ENCODE measurements at places on chromosomes 13 and 19. TPM values are rescaled to one million over a fixed set of nuclear protein-coding genes. Genes with fewer than 3 reads are reported as not detected.

DNA sequence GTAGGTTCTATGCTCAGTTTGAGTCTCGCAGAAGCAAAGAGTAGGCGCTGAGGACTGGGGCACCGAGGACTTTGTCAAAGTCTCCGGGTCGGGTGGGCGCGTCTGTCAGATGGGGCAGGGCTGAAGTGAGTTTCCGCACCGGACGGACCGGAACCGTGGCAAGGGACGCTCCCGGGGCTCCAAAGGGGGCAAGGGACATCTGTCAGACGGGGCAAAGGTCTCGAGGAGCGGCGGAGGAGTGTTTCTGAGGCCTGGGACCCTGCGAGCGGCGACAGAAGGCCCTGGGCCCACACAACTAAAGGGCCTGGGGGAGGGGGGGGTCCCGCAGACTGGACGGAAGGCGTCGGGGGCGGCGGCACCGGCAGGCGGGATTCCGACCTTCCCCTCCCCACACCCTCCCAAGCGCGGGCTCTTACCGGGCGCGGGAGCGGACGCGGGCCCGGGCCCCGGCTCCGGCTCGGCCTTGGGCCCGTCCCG lies 13.3 kb upstream of the AKAP8L start:
- no peak for DNase-seq

- DNase-seq, result no peak
These were observed 90.6 kb downstream of the TEX26 start for GRCh38 chr13:31022928-31023530.

DNA sequence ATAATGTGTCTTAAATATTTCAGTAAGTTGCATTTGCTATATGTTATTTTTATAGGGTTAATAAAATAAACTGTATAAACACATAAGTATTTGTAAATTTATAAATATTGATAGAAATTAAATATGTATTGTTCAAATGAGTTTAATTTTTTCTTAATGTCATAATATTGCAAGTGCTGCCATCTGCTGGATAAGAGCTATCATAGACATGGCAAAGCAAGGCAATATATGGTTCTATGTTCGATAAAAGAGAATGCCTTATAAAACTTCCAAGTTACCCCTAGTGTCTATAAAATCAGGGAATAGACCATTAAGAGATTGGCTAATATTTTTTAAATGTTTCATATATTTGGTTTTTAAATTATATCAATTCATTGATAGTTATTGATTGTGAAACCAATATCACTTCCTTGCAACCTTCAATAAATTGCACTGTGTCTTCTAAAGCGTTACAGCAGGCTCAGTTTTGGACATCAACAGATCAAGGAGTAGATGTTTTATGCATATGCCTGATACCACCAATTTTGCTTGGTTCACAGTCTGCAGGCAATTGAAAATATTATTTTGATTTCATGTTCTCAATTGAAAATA lies 29.0 kb upstream of the SLITRK6 start:
- no peak for DNase-seq

GRCh38 chr19:19064098-19064722 lies 416 bp downstream of the SLC25A42 start:
- DNase-seq, result no peak

DNA sequence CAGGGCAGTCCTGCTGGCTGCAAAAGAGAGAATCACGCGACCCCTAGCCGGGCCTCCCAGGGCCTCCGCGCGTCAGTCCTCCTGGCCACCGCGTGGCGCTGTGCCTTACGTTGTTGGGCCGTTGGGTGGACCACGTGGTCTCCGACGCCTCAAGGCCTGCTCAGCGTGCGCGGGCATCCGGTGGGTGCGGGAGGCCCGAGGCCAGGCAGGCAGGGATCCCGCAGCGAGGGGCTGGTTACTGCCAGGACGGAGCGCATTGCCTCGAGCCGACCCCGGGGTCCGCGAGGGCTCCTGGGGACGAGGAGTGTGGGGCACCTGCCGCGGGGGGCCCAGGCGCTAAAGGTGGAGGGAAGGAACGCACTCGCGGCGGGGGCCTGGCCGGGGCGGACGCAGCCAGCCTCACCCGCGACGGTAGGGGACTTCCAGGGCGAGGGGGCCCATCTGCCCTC lies at the start of gene TDRD12:
Gene TDRD12, plus strand, starts transcription at position 157 of the 449 bp plus-strand sequence. CDS start 306 bp downstream, outside the sequence.
- DNase-seq, result no peak

GRCh38 chr13:30355384-30355699 lies 48.0 kb upstream of the KATNAL1 start:
- no peak for DNase-seq

The DKKL1 gene
- not detected for polyA plus RNA-seq

The OR7C1 gene
- polyA plus RNA-seq, result 0.04 TPM

The SPIB gene
- 0.05 TPM for polyA plus RNA-seq

The PSG1 gene
- polyA plus RNA-seq, result not detected

All from psoas muscle (tissue), 8 donors.